Skin of body (tissue), 3 donors: ENCODE measurements at places on chromosomes 16 and 17.

- no peak for DNase-seq
Measured at GRCh38 chr17:61363601-61364462, 35.8 kb upstream of the TBX2 start.

- no peak for DNase-seq
Measured at GRCh38 chr16:85751698-85752501, 1.0 kb upstream of the C16orf74 start.

GRCh38 chr16:4407543-4408322, 8.7 kb downstream of the CORO7 start:
- DNase-seq: no peak

DNA sequence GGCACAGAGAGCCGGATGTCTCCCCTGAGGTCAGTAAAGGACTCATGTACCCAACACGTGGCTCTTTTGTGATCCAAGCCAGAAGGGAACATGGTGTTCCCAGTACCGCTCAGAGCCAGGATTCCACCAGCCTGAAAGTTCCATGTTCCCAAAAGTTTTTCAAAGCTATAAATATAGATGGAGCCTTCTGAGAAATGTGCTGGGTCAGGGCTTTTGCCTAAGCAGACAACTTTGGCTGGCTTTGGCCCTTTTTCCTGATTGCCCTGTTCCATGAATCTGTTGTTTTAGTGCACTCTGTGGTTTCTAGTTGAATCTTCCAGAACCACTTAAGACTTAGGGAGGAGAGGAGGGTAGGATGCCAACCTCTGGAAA, 128.5 kb upstream of the HS3ST2 start:
- no peak for DNase-seq

DNA sequence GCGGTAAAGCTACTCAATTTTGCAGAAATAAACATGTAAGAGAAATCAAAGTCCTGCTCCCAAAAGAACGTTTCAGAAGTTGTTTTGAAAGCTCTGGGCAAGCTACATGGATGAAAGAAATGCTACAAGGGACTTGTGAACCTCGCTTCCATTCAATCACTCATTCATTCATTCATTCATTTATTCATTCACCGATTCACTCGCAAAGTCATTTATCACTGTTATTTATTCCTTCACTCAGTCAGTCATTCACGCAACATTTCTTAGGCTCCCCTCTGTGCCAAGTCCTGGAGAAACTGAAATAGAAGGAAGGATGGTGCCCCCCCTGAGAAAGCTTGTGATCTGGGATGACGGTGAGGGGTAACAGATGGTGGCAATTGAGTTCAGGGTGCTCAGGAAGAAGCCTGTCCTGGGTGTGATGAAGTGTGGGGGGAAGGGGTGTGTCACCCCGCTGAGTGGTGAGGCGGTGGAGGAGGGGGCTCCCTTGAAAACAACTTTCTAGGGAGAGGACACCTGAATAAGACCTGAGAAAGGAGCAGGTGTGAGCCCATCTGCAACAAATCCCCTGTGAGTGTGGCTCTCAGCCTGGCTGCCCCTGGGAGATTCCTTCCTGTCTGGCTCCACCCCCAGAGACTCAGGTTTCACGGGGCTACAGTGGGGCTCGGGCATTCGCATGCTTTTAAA, 36.3 kb upstream of the PRSS54 start:
- no peak for DNase-seq
